HepG2 (cell line): ENCODE measurements at places on chromosomes 2 and 18. TPM values are rescaled to one million over a fixed set of nuclear protein-coding genes. Genes with fewer than 3 reads are reported as not detected.

CD8B2 gene
- not detected in 2 replicates for total RNA-seq

HMSD gene
- not detected in 2 replicates for total RNA-seq

WDR35 gene
- total RNA-seq: 19.6 and 26.6 TPM in 2 replicates

SKOR2 gene
- not detected in 2 replicates for total RNA-seq

TEX44 gene
- total RNA-seq: not detected in 2 replicates

EML6 gene
- total RNA-seq: 19.9 and 32.4 TPM in 2 replicates

DUSP19 gene
- 1.9 and 3.9 TPM in 2 replicates for total RNA-seq

MYL12A gene
- 277 and 357 TPM in 2 replicates for total RNA-seq

COL5A2 gene
- total RNA-seq: 1.5 and 1.6 TPM in 2 replicates

LYPD6 gene
- total RNA-seq: 0.06 and 0.07 TPM in 2 replicates

MDH1B gene
- 0.86 and 0.91 TPM in 2 replicates for total RNA-seq

CRACDL gene
- 0.15 TPM in 1 of 2 replicates, not detected in the other for total RNA-seq

MC4R gene
- total RNA-seq: not detected in 2 replicates

C2orf66 gene
- not detected in 2 replicates for total RNA-seq

SPIRE1 gene
- 21.3 and 28.1 TPM in 2 replicates for total RNA-seq

ITPRIPL1 gene
- total RNA-seq: 8.7 and 11.7 TPM in 2 replicates

SCG2 gene
- total RNA-seq: not detected in 2 replicates

ADD2 gene
- total RNA-seq: 0.13 TPM in 1 of 2 replicates, not detected in the other

XRCC5 gene
- 454 and 733 TPM in 2 replicates for total RNA-seq

ASPRV1 gene
- 0.40 and 0.42 TPM in 2 replicates for total RNA-seq
